NCI-H2171 treated with DMSO at 0.1 percent for 48 hours (cell line): ENCODE measurements at places on chromosomes 11 and 22.

GRCh38 chr11:12577725-12578644 is 96.2 kb upstream of the TEAD1 start:
- no peak for DNase-seq

GRCh38 chr22:43782448-43782847 is 29.7 kb downstream of the EFCAB6 start:
- DNase-seq, result no peak

DNA sequence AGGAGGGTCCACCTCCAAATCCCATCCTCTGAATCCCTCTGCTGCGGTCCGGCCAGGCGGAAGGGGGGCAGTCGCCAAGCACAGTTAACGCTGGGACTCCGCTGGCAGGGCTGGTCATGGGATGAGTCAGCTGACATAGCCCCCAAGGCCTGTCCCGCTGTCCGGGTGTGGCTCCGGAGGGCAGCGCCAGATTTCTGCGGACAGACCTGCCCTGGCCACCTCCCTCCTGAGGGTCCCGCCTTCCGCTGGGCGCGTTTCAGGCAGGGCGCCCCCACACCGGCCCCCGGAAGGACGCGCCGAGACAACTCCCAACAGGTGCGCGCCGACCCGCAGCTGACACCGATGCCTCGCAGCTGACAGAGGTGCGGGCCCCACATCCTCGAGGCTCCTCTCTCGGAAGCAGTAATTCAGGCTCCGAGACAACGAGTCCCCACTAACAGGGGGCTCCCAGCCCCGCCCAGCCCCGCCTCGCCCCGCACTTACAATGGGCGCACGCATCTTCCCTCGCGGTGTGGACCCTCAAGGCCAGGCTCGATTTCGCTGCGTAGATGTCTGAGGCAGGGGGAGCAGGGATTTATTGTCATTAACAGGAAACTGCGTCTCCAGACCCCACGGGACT is 607 bp downstream of the PLAAT3 start:
- peak; percentile 37 for DNase-seq

GRCh38 chr22:25059438-25059837 is 106.9 kb downstream of the KIAA1671 start:
- DNase-seq, result no peak

DNA sequence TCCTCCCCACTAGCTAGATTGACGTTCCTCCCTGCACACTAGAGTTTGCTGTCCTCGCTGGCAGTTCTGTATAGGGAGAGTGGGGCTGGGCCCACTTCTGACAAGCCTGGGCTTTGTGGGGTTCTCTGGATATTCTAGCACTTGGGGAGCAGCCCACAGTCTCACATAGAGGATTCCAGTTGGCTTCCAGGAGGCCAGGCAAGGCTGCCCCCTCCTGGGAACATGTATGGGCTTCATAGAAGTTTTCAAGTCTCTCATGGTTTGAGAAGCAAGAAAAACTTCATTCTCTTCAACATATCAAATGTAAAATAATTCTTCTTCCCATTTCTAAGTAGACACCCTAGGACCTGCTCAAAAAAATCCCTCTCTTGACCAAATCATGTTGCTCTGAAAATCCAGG is 87.5 kb downstream of the NAV2 start:
- DNase-seq, result no peak

- no peak for DNase-seq
Measured at GRCh38 chr11:30431127-30431814, 108.4 kb downstream of the ARL14EP start.

- peak; percentile 41 for DNase-seq
Measured at GRCh38 chr11:81237139-81237538, 1496.5 kb downstream of the FAM181B start.

- DNase-seq, result no peak
Measured at GRCh38 chr22:32801537-32802236, at the start of gene TIMP3. Gene TIMP3, plus strand, starts transcription at chr22:32801705. Its CDS starts 297 bp downstream, at chr22:32802002.

GRCh38 chr11:79637219-79637618 is 196.4 kb upstream of the TENM4 start:
- DNase-seq, result no peak

DNA sequence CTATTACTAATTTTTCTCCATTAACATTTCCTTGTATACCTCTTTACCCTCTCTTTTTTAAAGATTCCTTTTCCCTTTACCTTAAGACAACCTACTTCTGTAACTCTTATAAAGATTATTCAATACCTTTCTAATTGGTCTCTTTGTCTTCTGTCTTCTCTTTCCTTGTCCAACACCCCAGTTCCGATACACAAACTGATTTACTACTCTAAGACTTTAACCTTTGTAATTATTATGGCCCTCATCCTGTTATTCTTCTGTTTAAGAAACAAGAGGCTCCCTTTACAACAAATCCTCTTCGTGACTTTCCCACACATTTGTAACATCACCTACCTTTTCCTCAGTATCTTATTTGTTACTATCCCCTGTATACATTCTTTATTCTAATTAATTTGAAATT is 81.8 kb downstream of the TTC17 start:
- no peak for DNase-seq

DNA sequence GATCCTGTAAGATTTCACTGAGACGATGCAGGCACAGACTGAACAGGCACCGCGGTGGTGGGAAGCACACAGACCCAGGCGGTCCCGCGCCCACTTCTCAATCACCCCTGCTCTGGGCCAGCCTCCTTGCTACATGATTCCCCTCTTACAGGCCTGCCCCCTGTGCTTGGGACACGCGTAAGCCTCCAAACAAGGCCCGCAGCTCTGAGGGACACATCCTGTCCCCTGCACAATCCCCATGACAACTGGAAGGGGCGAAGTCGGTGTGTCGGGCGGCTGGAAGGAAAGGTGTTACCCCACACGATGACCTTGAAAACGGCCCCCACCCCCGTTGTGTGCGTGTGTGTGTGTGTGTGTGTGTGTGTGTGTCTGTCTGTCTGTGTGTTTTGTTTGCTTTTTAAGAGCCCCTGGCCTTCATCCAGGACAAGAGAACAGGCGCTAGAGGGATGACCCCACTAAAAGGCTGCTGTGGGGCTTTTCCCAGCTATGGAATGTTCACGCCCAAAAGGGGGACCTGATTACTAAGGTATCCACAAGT is 13.1 kb downstream of the CELSR1 start:
- no peak for DNase-seq

DNA sequence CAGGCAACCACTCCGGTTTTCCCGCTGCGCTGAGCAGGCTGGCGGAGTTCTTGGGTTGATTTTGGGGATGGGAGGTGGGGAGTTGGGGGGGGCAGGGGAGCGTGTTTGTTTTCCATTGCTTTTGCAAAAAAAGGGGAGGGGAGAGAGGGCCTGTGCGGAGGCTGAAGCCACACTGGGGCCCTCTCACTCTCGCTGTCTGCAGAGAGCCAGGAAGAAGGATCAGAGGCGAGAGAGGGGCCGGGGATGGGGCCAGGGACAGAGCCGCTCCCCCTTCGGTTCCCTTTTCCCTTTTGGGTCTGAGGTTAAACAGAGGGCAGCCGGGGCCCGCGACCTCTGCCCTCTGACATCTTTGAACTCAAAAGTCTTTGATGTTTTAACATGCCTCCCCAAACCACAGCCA is 17.4 kb upstream of the H19 start:
- no peak for DNase-seq

GRCh38 chr11:85756401-85757200 is 54.3 kb downstream of the SYTL2 start:
- no peak for DNase-seq

DNA sequence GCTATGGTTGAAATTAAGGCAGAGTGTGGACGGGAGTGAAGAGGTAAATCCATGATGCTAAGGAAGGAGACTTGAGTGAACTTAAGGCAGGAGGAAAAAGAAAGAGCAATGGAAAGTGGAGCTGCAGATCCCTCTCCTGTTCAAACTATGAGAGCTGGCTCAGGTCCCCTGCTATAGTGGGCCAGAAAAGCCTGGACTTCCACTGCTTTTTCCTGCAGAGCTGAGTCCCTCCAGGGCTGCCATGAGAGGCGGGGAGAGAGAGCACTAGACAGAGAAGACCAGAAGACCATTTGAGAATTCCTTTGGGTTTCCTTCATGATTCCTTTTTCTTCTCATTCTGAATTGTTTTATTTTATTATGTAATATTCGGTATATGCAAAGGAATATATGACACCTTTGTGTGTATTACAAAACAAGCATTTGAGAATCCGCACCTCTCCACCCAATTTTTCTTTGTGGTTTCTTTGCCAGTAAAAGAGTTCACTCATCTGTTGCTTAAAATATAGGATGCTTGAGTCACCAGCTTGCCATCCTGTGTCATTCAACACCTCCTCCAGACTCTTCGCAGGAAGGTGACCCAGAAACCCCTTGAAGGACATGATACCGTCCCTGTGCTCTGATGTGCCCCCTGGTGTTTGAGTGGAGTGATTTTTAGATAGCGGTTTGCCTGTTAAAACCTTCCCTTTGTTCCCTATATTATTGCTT is 24.4 kb downstream of the SREBF2 start:
- DNase-seq, result peak; percentile 41

DNA sequence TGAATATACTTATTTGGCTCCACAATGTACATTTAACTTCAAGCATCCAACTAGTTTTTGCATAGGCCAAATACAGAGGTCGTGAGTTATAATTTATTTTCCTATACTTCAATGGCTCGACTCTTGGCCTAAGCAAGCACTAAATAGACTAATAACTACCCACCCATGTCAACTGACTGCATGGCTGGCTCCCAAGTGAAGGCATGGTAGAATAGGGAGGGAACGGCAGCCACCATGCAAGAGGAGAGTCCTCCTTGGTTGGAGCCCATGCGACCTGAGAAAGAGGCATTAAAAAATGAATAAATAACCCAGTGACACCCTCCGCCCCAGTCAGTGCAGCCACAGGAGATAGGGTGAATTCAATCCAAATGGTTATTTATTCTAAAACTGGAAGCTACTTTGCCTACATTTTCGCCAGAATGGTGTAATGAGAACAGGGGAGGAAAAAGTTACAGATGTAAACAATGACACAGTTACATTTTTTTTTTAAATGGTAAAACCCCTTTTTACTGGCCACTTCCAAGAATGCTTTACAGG is 4.9 kb downstream of the GNG3 start:
- no peak for DNase-seq

DNA sequence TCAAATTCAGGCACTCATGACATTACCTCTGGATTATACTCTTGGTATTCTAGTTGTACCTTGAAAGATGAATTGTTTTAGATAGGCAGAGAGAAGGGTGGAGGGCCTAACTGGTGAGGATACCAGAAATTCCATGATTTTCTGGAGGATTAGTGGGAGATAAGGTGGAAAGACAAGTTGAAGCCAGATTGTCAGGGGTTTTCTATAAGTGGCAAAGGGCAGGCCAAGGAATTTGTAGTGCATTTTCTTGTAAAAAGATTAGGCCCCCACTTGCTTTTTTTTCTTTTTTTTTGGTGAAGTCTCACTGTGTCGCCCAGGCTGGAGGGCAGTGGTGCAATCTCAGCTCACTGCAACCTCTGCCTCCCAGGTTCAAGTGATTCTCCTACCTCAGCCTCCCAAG is 28.4 kb upstream of the PRDM10 start:
- no peak for DNase-seq

- no peak for DNase-seq
Measured at GRCh38 chr11:11960687-11961086, 47.7 kb downstream of the DKK3 start.

DNA sequence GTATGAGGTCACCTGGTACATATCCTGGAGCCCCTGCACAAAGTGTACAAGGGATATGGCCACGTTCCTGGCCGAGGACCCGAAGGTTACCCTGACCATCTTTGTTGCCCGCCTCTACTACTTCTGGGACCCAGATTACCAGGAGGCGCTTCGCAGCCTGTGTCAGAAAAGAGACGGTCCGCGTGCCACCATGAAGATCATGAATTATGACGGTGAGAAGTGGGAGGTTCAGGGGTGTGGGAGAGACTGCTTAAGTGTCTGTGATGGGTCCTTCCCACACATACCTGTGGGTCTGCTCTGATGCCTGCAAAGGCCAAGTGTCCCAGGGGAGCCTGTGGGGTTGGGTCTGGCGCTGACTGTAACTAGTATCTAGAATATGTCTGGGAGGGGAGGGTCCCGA is 3.9 kb downstream of the APOBEC3G start:
- DNase-seq, result no peak
